ENCODE measurements at places on chromosomes 5 and 9.
A peak's percentile ranks its signal among the peaks of the same experiment; 100 is the strongest.

DNA sequence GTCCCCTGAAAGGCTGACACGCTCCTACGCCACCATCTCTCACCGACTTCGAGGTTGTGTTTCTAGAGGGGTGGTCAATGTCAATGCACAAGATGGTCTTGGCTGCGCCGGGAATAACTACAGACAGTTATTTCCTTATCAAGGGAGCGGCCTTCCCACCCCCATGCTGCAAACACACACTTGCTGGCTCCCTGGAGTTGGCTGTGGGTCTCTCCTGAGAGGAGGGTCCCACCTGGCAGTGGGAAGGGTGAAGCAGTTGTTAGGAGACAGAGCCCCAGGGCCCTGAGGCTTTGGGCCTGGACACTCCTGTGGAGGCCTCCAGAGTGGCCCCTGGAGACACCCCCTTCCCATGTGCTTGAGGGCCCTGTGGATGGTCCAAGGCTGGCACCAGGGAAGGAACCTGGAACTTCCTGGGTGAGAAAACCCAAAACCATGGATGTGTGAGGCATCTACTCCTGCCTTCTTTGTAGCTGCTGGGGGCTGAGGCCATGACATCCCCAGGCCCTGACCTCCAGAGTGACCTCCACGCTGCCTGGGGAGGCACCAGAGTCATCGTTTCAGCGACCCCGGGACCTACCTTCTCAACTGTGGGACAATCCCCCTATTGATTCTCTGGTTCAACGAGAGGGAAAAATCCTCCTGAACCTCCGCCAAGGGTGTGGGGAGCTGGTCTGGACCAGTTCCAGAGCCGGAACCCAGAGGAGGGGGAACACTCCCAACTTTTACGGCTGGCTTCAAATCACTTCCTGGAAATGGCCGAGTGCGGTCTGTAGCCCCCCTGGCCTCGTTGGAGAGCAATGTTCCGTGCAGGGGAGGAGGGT is 101.1 kb upstream of the COL5A1 start:
- DNase-seq: no peak

DNA sequence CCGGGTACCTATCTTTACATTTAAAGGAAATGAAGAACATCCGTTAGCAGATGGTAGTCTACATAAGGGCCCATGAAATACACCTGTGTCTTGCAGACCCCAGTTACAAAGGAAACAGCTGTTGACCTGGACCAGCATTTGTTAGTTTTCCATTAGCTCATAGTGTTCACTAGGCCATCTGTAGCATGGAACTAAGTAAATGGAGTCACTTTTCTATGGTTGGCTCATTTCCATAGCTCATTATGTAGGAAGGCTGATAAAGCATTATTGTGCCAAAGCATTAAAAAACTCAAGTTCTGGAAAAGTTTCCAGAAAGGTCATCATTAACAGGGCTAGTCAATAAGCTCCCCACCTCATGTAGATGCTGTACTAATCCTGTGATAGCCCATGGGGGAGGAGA is 62.1 kb downstream of the PCSK1 start:
- DNase-seq: no peak

DNA sequence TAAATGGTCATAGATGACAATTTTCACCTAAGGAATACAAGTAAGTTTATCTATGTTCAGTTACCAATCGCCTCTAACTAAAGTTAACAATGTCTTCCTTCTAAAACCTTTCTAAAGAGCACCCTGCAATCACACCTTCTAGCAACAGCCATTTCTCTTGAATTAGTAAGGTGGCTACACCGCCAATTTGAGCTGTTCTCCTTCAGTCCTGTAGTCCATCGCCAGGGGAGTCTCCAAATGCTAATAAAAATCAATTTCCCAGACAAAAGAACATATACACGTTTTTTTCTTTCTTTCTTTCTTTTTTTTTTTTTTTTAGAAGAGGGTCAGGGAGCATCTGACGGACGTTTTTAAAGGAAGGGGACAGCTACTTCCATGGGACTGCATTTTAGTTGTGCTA is 729 bp upstream of the RORB start:
- no peak for DNase-seq

- DNase-seq: peak; percentile 20
These were observed 456.0 kb downstream of the RAB3C start for GRCh38 chr5:59038798-59039295.

- no peak for DNase-seq
These were observed 209.0 kb upstream of the RPS23 start for GRCh38 chr5:82487131-82487530.

GRCh38 chr9:137943655-137944054 is 66.1 kb downstream of the CACNA1B start:
- DNase-seq: no peak

- no peak for DNase-seq
These were observed 47.6 kb downstream of the ACER2 start for GRCh38 chr9:19456426-19456825.

- DNase-seq: no peak
These were observed 77.9 kb upstream of the PIK3R1 start for GRCh38 chr5:68137511-68138140.

- no peak for DNase-seq
These were observed 36.4 kb upstream of the TYRP1 start for GRCh38 chr9:12656803-12657202.

DNA sequence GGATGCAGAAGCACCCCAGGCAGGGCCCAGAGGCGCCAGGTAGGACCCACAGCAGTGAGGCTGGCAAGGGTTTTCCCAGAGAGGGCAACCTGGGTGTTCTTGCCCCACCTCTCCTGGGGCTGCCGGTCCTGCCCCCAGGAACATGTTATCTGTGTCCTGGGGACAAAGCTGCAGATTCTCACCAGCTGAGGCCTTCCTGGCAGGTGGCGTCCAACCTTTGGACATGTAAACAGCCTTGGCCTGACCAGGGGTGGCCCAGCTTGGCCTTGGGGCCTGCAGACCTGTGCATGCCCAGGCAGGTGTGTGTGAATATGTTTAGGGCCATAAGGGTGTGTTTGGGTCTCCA is 101.8 kb upstream of the LARP1 start:
- DNase-seq: no peak

GRCh38 chr9:34431667-34432066 is 26.7 kb downstream of the FAM219A start:
- no peak for DNase-seq

- no peak for DNase-seq
These were observed 105.1 kb downstream of the CEMIP2 start for GRCh38 chr9:71663216-71663615.

GRCh38 chr5:80059354-80059980 is 24.3 kb downstream of the THBS4 start:
- DNase-seq: no peak

DNA sequence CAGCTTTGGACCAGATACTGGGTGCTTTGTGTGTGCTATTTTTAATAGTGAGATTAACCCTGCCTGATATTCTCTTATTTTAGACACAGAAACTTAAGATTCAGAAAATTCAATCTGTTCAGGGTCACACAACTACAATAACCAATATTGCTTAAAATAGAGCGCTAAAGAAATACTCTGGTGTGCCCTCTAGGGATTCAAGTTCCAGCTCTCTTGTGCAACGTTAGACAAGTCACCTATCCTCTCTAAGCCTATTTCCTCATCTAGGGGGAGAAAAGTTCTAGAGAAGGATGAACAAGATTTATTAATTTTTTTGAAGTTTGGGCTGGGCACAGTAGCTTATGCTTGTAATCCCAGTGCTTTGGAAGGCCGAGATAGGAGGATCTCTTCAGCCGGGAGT is 2.1 kb upstream of the SCAI start:
- DNase-seq: no peak

- no peak for DNase-seq
These were observed 590.9 kb downstream of the PRELID2 start for GRCh38 chr5:145244251-145244650.

- DNase-seq: no peak
These were observed 33.5 kb downstream of the RAB24 start for GRCh38 chr5:177269976-177270375.

- no peak for DNase-seq
These were observed 62.0 kb downstream of the MTX3 start for GRCh38 chr5:79929095-79929494.

DNA sequence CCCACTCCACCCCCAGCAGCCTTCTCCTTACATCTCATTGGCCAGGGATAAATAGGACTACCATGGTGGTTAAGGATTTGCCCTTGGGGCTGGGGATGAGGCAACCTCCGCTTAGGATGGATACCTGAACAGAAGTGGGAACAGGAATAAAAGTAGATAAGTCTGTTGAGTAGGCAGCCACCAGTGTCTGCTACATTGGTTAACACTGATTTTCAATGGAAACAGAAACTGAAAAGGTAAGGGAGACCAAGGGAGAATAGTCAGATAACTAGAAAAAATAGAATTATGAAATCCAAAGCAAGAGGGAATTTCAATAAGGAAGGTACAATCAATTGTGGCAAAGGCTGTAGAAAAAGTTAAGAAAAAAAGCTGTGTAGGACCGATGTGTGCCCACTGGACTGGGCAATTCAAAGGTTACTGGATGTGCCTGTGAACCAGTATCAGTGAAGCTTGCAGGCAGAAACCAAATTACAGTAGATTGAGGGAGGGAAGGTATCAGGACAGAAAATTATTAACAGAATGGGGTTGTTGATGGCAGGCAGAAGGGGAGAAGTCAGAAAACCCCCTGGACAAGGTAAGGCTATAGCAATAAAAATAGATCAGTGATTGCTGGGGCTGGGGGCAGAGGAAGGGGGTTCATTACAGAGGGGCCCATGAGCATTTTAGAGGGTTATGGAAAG is 48.7 kb downstream of the DNAJC21 start:
- DNase-seq: no peak

DNA sequence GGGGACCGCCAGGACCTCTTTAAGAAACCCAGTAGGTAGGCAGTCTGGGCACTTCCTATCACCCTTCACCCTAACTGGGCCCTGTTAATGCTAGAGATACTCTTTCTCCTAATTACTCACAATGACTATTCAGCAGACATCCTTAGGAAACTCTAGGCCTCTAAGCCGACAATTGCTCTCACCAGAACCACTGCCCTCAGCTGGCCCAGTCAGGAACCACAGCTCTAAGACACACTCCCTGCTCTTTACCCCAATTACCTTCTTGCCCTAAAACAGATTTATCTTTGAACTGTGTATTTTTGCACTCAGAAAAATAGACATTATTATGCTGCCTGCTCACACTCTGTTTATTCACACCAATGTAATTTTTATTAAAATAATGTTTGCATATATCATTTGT is 432.6 kb upstream of the SLC30A5 start:
- peak; percentile 2 for DNase-seq

DNA sequence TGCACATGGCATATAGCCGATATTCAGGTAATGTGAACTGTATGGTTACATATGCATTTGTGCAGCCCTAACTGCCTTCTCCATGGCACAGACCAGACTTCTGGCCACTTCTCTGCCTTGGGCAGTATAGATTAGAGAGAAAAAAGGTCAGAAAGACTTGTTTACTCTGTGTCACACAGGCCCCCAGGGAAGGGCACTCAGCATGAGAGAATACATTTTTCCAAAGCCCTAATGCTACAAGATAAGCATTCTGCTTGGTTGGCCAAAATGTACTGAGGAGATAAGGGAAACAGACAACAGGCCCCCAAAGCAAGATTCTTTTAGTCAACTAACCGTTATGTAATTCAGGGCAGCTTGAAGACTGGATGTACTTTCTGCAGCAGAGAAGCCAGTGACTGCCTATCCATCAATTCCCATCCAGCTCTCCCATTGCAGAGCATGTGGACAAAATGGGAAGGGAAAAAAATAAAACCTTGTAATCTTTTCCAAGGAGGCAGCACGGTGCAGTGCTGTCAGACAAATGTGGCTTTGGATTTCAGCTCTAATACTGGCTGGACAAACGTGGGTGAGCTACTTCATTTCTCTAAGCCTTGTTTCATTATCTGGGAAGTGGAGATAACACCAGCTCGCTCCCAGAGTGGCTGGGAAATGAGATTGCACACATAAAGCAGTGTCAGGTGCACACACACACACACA is 205.9 kb downstream of the NSG2 start:
- no peak for DNase-seq

DNA sequence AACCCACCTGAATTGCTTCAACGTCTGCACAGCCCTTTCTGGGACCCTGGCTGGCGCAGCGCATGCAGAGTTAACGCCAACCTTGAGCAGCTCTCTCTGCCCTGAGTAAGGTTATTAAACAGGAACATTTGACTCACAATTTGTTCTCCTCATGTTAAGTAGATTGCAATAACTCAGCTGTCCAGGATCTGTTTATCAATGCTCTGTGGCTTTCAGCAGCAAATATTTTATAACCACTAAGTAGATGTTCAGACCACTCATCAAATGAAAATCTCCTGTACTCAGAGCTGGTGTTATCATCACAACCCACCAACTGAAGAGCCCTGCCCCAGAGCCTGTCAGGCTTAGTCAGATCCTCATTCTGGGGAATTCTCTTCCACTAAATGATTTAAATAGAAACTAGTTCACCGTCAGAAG is 403.0 kb downstream of the ZNF608 start:
- DNase-seq: no peak

- peak; percentile 26 for DNase-seq
These were observed 154.1 kb upstream of the CD180 start for GRCh38 chr5:67350618-67351201.

DNA sequence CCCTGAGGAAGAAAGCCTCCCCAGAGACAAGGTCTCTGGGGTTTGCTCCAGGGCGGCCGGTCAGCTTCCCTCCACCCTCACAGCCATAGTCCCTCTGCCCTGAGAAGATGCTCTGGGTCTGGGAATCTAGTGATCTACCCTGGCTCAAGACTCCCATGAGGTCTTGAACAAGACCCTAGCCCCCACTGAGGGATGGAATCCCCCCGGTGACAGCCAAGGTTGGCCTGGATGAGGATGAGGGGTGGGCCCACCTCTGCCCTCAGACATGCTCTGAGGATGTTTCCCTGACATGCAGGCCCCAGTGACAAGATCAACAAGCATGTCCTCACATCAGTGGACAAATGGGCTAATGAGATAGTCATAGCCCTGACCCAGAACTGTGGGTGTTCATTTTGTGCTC is 138.6 kb downstream of the C5orf15 start:
- DNase-seq: no peak

DNA sequence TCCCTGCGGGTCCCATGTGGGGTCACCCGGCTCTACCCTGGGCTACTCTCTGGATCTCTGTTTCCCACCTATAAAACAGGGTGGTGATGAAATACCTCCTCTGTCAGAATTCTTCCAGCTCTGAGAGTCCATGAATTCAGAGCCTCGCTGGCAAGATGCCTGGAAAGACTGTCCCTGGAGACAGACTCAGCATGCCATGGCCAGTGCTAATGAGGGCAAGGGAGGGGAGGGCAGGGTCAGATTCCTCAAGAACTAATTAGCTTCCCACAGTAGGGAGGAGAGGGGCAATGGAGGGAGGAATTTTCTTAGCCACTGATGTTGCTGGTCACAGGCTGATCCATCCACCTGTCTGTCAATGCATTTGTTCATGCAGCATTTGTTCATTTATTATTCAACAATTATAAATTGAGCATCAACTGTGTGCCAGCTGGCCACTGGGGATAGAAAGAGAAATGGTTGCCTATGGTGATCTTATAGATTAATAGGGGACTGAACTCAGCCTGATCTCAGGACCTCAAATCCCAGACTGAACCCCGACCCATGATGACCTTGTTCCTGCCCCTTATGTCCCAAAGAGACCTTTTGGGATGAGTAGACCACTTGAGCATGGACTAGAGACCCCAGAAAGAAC is 4.7 kb downstream of the SYNPO start:
- DNase-seq: no peak

Measured in CD4-positive, alpha-beta T cell treated with Interleukin-12 subunit alpha and Interleukin-12 subunit beta, for 1 hour (primary cell).